ENCODE measurements at places on chromosomes 16 and 17.
A peak's percentile ranks its signal among the peaks of the same experiment; 100 is the strongest.

DNA sequence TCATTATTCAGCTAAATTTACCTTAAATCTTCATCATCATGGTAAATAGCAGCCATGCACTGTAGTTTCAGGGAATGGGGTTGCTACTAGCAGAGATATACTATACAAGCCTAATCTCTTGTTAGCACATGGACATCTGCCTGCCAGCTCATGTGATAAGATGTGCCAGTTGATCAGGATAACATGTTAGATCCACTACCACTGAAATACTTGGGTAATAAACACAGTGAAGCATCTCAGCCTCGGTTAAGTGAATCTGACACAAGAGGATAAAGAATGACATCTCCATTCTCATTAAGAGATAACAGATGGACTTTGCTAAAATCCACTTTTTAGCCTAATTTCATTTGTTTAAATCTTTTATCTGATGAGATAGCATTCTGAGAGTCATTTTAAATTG is 256.1 kb downstream of the CDH8 start:
- H3K36me3 ChIP-seq: no peaks in the 10 kb centered on the region
- no peak overlapping the region for H3K27ac ChIP-seq
- no peaks in the 10 kb centered on the region for H3K4me1 ChIP-seq
- DNase-seq: no peak
- no peak overlapping the region for H3K4me3 ChIP-seq
- H3K27me3 ChIP-seq: no peaks in the 10 kb centered on the region

GRCh38 chr16:22092143-22092933 is at the start of gene VWA3A:
Gene VWA3A (plus strand): TSS chr16:22092541. CDS start chr16:22092638, 97 bp downstream.
- H3K4me1 ChIP-seq: no peaks in the 10 kb centered on the region
- H3K36me3 ChIP-seq: peaks cover 2% of the 10 kb centered on the region
- DNase-seq: no peak
- H3K4me3 ChIP-seq: no peak within 1 kb of the TSS
- H3K27me3 ChIP-seq: no peaks in the 10 kb centered on the region

DNA sequence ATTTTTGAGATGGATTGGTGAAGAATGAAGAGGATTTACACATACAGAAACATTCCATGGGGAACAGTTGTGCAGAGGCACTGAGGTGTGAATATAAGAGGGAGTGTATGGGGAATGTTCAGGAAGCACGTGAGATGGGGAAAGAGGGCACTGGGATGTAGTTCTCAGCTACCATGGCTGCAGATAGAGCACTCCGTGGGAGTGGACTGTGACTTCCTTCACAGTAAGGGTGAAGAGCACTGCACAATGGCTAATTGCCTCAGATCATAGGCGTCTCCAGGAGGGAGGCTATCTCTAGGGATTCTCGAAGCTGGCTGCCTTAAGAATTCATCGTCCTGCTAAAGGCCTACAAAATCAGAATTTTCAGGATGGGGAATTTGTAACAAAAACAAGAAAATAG is 7.0 kb downstream of the YPEL2 start:
- H3K27ac ChIP-seq: no peak overlapping the region
- peaks cover 19% of the 10 kb centered on the region for H3K4me1 ChIP-seq
- H3K27me3 ChIP-seq: no peaks in the 10 kb centered on the region
- no peak for DNase-seq
- no peak overlapping the region for H3K4me3 ChIP-seq

DNA sequence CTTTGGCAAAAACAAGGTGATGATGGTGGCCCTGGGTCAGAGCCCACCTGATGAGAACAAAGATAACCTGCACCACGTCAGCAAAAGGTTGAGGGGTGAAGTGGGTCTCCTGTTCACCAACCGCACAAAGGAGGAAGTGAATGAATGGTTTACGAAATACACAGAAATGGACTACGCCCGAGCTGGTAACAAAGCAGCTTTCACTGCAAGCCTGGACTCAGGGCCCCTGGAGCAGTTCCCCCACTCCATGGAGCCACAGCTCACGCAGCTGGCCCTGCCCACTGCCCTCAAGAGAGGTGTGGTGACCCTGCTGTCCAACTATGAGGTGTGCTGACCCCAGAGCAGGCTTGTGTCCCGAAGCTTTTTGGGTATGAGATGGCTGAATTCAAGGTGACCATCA is 29.7 kb upstream of the DLX4 start:
- no peaks in the 10 kb centered on the region for H3K36me3 ChIP-seq
- no peak overlapping the region for H3K27ac ChIP-seq
- no peaks in the 10 kb centered on the region for H3K4me1 ChIP-seq
- H3K4me3 ChIP-seq: no peak overlapping the region
- no peak for DNase-seq

DNA sequence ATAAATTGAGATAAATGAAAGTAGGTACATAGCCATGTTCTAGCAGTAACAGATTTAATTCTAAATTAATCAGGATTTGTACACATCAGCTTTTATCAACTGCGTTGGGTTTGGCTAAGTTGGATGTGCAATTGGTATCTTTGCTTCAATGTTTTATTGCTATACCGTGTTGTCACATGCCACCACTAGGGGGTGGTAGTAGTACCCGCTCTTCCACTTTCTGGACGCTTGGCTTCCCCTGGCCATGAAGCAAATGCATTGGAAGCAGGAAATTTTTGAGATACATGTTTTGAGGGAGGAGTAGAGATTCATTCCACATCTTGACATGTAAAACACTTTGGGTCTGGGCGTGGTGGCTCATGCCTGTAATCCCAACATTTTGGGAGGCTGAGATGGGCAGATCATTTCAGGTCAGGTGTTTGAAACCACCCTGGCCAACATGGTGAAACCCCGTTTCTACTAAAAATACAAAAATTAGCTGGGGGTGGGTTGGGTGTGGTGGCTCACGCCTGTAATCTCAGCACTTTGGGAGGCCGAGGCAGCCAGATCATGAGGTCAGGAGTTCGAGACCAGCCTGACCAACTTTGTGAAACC is 58.6 kb downstream of the EMP2 start:
- H3K4me1 ChIP-seq: no peaks in the 10 kb centered on the region
- H3K36me3 ChIP-seq: peaks cover 18% of the 10 kb centered on the region
- H3K4me3 ChIP-seq: no peak overlapping the region
- no peaks in the 10 kb centered on the region for H3K27me3 ChIP-seq
- DNase-seq: no peak

- H3K4me1 ChIP-seq: peaks cover 8% of the 10 kb centered on the region
- H3K27me3 ChIP-seq: peaks cover 10% of the 10 kb centered on the region
- H3K4me3 ChIP-seq: no peak overlapping the region
- H3K27ac ChIP-seq: no peak overlapping the region
These were observed 36.5 kb downstream of the HOXB1 start for GRCh38 chr17:48494335-48494734.

DNA sequence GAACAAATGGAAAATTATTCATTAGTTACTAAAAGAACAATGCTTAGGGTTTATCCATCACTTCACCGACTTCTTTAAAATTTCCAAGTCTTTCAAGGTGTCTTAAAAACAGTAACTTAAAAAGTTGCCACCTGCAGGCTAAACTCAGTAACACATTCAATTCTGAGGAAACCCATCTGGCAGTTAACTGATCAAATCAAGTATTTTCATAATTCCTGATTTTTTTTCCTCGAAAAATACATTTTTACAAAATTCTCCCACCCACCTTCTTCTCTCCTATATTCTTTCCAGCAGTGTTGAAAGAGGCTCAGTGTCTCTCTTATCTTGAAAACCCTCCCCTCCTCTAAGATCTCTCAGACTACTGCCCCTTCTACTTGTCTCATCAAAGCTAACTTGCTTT is 29.9 kb downstream of the PARN start:
- H3K27ac ChIP-seq: no peak overlapping the region
- H3K4me1 ChIP-seq: no peaks in the 10 kb centered on the region
- DNase-seq: no peak
- H3K4me3 ChIP-seq: no peak overlapping the region
- peaks cover 83% of the 10 kb centered on the region for H3K36me3 ChIP-seq
- H3K27me3 ChIP-seq: no peaks in the 10 kb centered on the region

DNA sequence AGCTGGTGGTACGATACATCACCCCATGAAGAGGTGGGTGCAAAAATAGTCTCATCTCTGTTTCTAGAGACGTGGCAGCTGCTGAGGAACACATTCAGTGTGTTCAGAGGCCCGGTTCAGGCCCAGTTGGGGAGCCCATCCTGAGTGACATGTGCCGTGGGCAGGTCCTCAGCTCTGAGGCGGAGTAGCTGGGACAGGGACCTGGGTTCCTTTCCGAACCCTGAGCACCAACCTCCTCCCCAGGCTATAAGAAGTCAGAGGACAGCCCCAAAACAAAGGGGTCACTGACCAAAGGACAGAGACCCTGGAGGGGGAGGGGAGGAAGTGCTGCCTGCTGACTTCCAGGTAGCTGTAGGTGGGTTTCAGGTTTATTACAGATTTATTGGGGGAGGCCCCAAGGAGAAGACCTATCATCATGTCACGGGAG is 5.1 kb downstream of the LDHD start:
- peaks cover 50% of the 10 kb centered on the region for H3K4me1 ChIP-seq
- no peak overlapping the region for H3K4me3 ChIP-seq
- DNase-seq: no peak
- H3K27me3 ChIP-seq: no peaks in the 10 kb centered on the region
- peak overlapping the region; percentile 74 for H3K27ac ChIP-seq
- H3K36me3 ChIP-seq: no peaks in the 10 kb centered on the region

- no peaks in the 10 kb centered on the region for H3K27me3 ChIP-seq
- H3K4me1 ChIP-seq: peaks cover 57% of the 10 kb centered on the region
- no peak for DNase-seq
- H3K27ac ChIP-seq: peak overlapping the region; percentile 52
- H3K36me3 ChIP-seq: no peaks in the 10 kb centered on the region
These were observed 88.2 kb upstream of the CORO6 start for GRCh38 chr17:29710891-29711418.

DNA sequence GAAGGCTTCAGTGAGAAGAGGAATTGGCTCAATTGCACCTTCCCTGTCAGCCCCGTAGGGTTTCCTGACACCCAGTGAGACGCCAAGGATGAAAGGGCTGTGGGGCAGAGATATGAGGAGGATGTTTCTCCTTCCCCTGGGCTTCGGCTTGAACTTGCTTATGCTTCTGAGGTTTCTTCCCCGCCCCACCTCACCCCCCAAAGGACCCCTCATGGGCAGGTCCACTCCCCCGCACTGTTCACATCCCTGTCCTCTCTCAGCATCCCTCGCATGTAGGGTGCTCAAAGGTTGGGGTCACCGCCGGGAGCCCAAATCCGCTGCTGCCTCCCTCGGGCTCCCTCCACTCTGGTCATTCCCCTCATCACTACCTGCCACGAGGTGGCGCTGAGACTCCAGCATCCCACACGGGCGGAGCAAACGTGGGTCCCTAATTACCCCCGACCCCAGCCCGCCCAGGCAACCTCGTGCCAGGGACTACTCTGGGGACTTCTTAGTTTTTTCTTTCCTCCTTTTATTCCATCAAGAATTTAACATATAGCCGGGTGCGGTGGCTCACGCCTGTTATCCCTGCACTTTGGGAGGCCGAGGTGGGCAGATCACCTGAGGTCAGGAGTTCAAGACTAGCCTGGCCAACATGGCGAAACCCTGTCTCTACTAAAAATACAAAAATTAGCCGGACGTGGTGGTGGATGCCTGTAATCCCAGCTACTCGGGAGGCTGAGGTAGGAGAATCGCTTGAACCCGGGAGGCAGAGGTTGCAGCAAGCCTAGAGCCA is 3.3 kb upstream of the TRARG1 start:
- H3K4me3 ChIP-seq: no peak overlapping the region
- no peaks in the 10 kb centered on the region for H3K36me3 ChIP-seq
- H3K27ac ChIP-seq: no peak overlapping the region
- H3K27me3 ChIP-seq: peaks cover 25% of the 10 kb centered on the region
